Omental fat pad (tissue), 4 donors: ENCODE measurements at places on chromosomes 6 and 20. TPM values are rescaled to one million over a fixed set of nuclear protein-coding genes. Genes with fewer than 3 reads are reported as not detected.

DNA sequence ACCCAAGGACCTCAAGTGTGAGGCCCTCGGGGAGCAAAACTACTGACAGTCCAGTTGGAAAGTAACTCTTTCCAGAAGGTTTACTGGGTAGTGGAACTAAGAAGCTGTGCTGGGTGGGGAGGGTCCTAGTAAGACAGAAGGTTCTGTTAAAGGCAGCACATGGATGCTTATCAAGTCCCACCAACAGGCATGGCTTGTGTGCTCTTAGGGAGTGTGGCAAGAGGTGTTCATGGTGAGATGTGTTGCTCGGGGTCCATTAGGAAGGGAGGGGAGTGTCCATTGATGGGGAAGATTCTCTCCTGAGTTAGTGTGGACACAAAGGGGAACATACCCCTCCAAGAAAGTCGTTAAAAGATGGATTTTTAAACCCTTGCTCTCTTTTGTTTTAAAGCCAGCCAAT lies 120.6 kb downstream of the LY86 start:
- DNase-seq, result no peak

NKX2-4 gene
- total RNA-seq, result not detected

PKIB gene
- total RNA-seq, result 9.8 TPM

ZNF311 gene
- total RNA-seq, result 1.9 TPM

DNA sequence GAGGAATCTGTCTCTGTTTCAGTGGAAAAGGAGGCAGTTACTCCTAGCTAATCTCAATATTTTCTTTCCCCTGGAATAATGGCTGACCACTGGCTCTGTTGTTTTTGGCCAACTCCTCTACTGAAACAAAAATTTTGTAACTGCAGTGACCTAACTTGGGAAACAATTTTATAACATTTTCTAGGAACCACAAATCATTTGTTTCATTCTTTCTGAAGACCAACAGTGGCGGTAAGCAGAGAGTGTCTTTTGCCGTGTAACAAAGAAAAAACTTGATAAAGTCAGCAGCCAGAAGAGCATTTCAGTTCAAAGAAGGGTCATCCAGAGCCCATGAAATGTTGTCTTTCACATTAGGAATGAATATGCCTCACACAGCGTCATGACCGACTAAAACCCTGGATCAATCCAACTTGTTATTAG lies 11.8 kb upstream of the BFSP1 start:
- no peak for DNase-seq

DNA sequence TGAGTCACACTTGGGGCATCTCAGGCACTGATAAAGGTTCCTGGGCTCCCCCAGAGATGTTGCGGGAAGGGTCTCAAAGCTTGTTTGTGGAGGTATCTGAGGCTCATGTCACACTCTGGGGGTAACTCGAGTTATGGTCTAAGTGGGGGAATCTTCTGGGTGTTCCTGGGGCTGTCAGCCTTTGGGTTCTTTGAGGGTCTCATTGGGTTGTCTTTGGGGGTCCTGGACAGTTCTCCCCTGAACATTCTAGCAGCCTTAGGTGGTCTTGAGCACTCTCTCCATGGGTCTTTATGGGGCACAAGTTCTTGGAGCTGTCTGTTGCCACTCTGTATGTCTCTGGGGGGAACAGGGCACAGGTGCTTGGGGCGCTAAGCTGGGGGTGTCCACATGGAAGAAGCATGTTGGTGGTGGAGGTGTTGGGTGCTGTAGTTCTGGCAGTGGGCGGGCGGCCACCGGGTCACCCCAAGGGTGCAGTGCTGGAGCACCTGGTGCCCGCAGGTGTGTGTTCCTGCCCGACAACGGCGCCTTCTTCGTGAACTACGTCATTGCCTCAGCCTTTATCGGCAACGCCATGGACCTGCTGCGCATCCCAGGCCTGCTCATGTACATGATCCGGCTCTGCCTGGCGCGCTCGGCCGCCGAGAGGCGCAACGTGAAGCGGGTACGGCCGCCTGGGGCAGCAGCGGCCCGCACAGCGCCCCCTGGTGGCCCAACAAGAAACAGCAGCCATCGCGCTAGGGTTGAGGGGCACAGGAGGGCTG lies 7.1 kb upstream of the CAPN11 start:
- DNase-seq, result peak; percentile 74

APOM gene
- total RNA-seq, result 2.5 TPM

GRCh38 chr6:161082215-161082614 lies 90.6 kb downstream of the MAP3K4 start:
- no peak for DNase-seq

ENPP3 gene
- total RNA-seq, result 0.94 TPM
